Transverse colon (tissue), 4 donors: ENCODE measurements at places on chromosomes 12 and 14. TPM values are rescaled to one million over a fixed set of nuclear protein-coding genes. Genes with fewer than 3 reads are reported as not detected.

NTF3 gene
- not detected for total RNA-seq

ZFHX2 gene
- 0.20 TPM for total RNA-seq

DNA sequence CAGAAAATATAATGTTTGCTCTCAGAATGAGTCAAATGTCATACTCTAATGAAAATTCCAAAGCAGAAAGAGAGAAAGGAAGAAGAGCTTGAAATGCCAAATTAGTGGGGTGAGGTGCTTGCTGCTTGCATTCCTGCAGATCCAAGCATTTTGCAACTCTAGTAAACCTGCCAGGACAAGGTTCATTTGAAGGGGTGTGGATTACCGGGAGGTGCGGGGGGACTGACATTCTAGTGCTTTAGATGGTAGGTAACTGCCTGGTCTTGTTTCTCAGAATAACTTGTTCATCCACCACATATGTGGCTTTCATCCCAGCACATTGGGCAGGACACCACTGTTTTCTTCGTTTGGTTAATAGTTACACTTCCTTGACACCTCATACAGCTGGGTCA is 144.4 kb downstream of the AKAP6 start:
- DNase-seq, result peak; percentile 44

- DNase-seq, result no peak
These were observed 172.2 kb downstream of the NPAS3 start for GRCh38 chr14:33110737-33111443.

PIWIL1 gene
- total RNA-seq, result not detected

NTS gene
- not detected for total RNA-seq

GRCh38 chr12:123479442-123480180 is 21.7 kb downstream of the SNRNP35 start:
- DNase-seq, result no peak

CCDC177 gene
- not detected for total RNA-seq
